Panc1 (cell line): ENCODE measurements at places on chromosomes 5 and 9.

DNA sequence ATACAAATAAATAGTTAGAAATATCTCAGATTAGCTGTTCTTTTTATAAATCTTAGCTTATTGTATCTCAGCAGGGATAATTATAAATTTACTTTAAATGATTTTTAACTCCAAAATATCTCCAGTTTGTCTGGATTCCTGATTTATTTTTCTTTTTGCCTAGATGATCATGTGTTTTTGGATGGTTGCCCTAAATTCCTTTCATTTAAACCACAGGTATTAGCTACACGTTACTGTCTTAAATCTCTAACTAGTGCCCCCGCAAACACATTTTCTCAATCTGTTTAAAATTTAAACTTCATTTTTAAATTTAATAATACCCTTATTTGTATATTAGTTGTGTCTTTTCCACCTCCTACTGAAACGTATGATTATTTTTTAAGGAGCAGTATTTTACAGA is 5.6 kb downstream of the FER start:
- no peak for DNase-seq

DNA sequence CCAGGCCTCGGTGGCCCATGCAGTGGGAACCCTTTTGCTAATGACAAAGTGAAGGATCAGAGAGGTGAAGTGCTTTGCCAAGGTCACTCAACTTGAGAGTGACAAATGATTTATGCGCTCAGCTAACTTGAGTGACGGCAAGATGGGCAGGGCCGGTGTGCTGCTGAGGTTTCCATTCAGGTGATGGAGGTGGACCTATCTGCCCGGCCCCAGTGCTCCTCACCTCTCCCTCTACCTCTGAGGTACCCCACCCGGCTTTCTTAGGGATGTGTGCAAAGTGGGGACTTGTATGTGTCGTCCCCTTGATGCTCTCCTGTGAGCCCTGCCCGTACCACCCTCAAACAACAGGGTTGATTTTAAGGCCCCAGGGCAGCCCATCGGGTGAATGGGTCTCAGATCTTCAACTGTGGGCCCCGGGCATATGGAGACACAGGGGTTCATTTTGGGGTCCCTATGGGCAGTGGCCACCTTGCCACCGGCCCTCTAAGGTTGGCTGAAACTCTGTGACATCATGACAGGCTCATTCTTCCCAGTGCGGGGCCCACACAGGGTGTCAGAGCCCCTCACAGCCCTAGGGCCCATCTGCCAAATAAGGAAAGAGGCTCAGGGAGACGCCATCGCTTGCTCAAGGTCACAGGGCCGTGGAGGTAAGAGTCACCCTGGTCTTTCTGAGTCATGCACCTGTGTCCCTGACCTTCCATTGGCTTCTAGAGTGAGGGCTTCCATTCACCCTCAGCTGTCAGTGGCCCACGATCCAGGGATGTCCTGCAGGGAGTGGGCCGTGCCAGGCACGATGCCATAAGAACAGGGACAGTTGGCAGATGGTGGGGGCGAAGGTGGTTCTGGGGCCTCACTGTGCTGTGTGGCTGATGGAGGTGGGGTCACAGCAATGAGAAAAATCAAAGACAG is 170.6 kb upstream of the MVB12B start:
- DNase-seq: no peak

DNA sequence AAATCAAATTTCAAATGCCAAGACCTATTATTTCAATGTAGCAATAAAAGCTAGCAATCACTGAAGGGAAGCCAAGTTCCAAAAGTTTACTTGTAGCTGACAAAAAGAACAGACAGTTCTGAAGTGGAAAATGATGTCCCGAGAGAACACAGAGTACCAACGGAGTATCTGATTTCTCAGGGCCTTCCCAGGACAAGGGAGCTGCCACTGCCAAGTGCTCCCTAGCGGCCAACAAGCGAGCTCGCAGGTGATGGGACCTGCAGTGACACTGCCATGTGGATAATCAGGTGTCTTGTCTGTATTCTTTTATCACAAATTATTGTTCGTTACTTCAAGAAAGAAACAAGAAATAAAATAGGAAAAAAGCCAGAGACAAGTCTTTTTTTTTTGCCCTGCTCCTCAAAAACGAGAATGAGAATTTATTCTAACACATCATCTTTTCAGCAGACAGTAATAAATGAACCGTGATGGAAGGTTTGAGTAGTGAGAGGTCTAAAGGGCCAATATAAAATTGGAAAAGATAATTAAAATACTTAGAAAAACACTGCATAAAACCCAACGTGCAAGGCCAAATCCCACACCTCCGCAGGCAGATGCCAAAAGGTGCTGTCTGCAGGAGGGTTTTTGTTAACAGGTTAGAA is 159.4 kb downstream of the MYO10 start:
- DNase-seq: no peak

- no peak for DNase-seq
Measured at GRCh38 chr5:140267201-140267540, 35.7 kb downstream of the PFDN1 start.

GRCh38 chr9:107462691-107463090 is 26.9 kb downstream of the KLF4 start:
- DNase-seq: no peak

DNA sequence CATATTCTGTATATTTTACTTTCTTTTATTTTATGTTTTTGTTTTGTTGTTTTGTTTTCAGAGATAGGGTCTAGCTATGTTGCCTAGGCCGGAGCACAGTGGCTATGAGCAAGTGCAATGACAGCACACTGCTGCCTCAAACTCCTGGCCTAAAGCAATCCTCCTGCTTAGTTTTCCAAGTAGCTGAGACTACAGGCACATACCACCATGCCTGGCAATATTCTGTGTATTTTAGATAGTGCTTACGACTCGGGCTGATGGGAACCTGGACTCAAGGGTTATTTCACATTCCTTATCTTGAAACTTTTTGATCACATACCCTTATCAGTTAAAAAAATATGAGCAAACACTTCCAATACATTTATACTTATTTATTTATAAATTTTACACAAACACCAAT is 119.0 kb upstream of the STARD4 start:
- no peak for DNase-seq

DNA sequence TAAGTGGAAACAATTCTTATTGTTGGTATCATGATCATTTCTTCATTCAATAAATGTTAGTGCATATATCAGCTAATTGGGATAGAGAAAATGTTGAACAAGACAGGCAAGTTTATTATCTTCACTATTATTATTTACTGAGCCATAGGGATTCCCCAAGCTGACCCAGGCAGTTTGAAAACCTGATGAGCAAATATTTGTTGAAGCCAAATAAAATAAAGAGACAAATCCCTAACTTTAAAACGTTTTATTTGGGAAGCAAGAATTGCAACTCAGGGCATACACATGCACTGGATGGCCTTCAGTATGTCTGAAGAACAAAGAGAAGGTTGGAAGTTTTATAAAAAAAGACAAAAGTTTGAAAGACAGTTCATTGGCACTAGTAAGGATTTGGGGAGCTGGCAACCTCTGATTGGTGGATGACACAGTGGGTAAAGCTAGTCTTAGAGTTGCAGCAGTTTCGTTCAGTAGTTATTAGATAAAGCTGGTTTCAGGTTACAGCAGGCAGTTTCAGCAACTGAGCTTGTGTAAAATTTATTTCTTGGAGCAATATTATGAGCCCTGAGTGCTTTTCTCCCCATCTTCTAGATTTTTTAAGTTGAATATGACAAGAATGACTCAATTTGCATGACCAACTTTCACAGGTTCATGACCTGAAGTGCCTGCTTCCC is 44.7 kb upstream of the PRLR start:
- no peak for DNase-seq

DNA sequence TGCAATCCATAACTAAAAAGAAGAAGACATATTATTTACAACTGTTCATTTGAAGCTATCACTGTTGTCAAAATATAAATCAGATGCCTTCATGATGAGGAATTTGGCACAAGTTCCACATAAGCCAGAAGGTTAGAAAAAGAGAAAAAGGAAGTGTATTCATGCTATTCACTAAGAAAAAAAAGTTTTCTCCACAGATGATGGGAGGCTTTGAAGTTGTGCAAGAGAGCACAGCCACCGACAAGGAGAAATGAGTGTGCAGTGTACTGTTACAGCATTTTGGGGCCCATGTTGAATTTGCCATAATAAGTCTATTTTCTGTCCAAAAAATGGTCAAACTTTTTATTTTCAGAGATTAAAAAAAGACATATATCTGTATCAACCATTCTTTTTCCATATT is 32.9 kb upstream of the IFNK start:
- no peak for DNase-seq

DNA sequence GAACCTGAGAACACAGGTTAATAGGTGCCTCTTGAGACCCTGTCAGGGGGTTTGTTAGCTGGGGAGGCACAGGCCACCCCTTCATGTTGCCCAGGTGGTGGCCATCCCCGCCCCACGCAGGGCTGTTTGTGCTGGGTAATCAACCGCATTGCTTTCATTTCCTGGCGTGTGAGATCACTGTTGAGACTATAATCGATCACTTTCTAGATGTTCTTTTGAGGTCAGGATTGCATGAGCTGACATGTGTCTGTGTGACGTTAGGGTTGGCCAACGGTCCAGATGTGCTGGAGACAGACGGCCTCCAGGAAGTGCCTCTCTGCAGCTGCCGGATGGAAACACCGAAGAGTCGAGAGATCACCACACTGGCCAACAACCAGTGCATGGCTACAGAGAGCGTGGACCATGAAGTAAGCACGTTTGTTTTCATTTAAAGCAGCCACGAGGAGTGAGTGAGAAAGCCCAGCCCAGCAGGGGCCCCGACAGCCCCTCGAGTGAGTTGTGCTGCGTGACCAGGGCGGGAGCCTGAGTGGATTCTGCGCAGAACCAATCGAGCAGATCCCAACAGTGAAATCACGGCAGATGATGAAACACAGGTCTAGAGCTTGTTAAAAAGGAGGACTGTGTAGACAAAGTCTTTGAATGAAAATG is 115.0 kb upstream of the CACNA1B start:
- DNase-seq: no peak

- no peak for DNase-seq
Measured at GRCh38 chr5:66551338-66551737, 44.9 kb upstream of the MAST4 start.

- DNase-seq: no peak
Measured at GRCh38 chr9:93116072-93116961, 17.7 kb downstream of the NINJ1 start.

DNA sequence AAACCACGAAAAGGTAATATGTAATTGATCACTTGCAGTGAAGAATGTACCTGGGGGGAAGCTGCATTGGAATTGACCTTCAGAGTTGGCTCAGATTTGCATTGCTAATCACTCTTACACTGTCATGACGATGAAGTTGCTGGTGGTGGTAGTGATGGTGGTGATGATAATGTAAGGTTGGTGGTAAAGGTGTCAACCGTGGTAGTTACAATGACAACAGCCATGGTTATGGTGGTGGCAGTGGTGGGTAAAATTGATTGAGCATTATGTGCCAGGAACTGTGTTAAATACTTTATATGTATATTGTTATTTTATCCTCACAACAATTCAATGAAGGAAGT is 282.4 kb downstream of the NR3C1 start:
- DNase-seq: no peak

GRCh38 chr5:18771097-18771610 is 1136.9 kb downstream of the TAF11L14 start:
- DNase-seq: no peak

GRCh38 chr5:43702815-43703214 is 99.8 kb downstream of the NNT start:
- DNase-seq: no peak

DNA sequence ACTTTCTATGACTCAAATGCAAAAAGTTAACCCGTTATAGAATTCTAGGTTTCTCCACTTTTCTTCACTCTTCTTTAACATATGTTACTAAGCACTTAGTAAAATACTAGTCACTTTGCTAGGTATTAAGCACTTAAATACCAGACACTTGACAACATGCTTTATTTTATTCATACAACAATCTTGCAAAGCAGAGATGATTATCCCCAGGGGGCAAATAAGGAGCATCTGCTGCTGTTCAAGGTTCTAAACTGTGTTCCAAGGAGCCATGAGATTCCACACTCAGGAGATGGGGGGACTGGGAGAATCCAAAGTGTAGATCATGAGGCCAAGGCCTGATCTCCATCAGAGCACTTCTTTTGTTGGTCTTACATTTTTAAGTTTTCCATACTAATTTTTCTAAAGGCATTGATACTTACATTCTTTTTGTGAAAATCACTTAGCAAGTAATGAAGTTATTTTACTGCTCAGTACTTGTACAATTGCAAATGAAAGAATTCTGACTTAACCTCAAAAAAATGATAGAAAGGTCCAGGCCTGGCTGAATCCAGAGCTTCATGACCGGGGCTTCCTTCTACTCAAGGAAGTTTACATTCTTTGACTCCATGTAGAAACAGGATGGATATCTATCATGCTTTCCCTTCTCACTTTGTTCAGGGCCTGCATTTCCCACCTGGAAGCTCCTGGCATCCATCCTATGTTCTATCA is 504.4 kb upstream of the WWC1 start:
- no peak for DNase-seq

GRCh38 chr9:110240198-110240597 is 16.1 kb downstream of the TXN start:
- DNase-seq: no peak

GRCh38 chr9:90098408-90098807 is 493.6 kb downstream of the GADD45G start:
- DNase-seq: no peak

DNA sequence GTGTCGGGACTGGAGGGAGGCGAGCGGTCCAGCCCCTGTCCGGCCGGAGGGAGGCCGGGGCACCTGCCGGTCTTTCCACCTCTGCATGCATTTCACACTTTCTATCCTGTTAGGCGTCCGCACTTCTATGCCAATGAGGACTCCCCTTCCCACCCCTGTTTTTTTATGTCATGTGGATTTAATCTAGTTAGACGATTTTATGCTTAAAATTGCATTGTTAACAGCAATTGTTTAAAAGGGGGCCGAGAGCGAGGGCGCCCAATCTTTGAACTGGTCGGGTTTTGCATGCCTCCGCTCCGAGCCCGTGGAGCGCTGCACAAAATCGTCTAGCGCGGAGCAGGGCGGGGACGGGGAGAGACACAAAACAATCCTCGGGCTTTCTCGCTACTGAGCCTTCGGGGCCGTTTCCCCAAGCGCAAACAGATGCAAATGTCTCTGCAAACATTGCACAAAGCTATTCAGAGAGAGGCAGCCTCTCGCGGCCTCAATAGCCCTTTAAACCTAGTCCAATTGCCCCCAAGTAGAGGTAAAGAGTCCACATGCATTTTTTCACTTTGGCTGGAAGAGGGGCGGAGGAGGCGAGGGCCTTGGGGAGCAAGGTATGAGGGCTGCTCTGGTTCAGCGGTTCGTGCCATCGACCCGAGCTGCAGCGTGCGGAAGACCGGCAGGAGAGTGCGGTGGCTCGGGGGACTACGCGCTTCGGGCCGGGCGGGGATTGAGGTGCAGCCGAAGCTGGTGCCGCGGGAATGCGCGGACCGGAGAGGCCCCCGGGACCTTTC is 37.5 kb upstream of the TIFAB start:
- no peak for DNase-seq

GRCh38 chr9:27340285-27340674 is 43.3 kb upstream of the EQTN start:
- DNase-seq: no peak

- no peak for DNase-seq
Measured at GRCh38 chr9:91289244-91289643, 72.5 kb downstream of the AUH start.
